ENCODE measurements at places on chromosomes 13 and 19.

DNA sequence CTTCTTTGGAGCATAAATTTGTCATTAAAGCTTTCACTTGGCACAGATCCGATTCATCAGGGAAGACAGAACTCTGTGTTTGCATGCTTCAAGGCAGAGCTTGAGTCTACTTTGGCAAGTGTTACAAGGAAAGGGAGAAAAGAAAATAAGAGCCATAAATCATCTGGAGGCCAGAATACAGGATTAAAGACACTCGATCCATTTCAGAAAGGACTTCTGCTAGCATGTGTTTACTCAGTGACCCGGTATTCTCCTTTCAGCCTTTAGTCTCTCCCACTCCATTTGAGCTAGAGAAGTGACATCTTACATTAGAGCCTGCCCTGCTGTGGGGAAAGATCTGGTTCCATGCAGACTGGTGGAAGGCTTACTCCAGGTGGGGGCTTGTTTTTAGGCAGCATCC is 306.4 kb downstream of the KLF5 start:
- no peak for DNase-seq

- no peak for DNase-seq
Observed at GRCh38 chr13:99133230-99133629, 67.4 kb upstream of the UBAC2 start.

- DNase-seq: no peak
Observed at GRCh38 chr13:34246511-34246910, 428.6 kb downstream of the RFC3 start.

GRCh38 chr13:97423300-97424045 is 10.5 kb upstream of the RAP2A start:
- no peak for DNase-seq

DNA sequence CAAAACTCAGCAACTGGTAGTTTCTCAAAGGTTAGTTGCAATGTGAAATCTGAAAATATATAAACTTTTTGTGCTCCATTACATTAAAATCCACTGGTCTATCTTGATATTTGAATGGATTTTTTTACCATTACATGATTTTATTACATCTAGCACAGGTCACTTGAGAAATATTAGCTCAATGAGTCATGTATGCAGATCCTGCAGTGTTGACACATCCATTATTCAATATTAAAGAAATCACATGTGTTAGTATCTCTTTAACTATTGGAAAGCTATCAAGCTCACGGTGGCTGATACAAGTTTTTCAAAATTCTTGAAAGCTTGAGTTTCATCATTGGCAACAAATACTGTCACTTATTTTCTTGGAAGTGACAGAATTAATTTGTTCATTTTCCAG is 373.9 kb upstream of the TSHZ3 start:
- DNase-seq: no peak

DNA sequence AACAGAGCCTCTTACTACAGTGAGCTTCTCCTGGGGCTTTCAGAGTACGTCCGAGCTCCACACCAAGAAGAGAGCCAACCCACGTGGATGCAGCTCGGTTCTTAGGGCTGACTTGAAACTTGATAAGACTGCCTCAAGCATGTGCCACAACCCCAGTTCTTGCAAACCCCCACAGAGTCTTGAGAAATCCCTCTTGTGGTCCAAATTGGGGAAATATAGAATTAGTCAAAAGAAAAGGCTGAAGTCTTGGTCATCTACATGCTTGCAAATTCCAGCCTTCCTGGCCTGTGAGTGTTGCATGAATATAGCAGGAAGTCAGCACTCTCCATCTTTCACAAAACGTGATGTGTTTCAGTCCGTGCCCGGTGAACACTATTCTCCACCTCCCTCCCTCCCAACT is 95.2 kb downstream of the GGACT start:
- DNase-seq: no peak

DNA sequence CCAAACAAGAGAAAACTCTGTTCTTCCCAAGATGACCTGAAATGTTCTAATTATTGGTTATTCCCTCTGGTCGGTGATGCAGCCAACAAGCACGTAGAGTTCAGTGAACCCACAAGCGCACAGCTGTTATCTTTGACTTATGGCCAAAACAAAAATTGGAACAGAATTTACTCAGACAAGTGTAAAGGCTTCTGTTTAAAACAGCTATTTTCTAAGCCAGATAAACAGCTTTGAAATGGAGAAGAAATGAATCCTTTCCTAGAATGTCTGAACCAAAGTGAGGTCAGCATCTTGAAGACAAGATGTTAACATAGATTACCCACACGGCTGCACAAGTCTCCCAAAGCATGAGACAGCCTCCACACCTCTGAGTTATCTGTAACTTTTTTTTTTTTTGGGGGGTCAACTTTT is 669.2 kb downstream of the DIAPH3 start:
- DNase-seq: no peak

- no peak for DNase-seq
Observed at GRCh38 chr19:821825-822503, at the start of gene PLPPR3. PLPPR3 (minus strand) TSS chr19:821955; CDS start chr19:821559, 396 bp downstream.

GRCh38 chr13:100106705-100107104 is 17.8 kb downstream of the PCCA start:
- no peak for DNase-seq

DNA sequence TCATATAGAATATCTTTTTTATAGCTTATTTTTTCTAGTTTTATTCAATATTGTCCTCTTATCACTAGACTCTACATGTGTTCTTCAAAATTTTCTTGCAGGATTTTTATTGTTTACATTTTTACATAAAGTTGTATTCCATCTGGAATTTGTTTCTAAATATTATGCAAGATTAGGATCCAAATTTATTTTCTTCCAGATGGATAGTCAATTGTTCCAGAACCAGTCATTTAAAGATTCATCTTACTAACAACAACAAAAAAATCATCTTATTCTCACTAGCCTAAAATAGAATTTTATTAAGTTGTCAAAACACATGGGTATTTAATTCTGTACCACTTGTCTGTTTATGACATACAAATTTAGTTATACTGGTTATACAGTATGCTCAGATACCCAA is 390.4 kb upstream of the GPC6 start:
- no peak for DNase-seq

- DNase-seq: no peak
Observed at GRCh38 chr19:824885-825284, 2.8 kb upstream of the AZU1 start.

GRCh38 chr19:40604647-40605215 is 3.6 kb downstream of the LTBP4 start:
- no peak for DNase-seq

GRCh38 chr13:40101708-40102359 is 446.4 kb downstream of the COG6 start:
- DNase-seq: no peak

GRCh38 chr19:16168465-16169081 is 4.8 kb downstream of the CIB3 start:
- DNase-seq: no peak

DNA sequence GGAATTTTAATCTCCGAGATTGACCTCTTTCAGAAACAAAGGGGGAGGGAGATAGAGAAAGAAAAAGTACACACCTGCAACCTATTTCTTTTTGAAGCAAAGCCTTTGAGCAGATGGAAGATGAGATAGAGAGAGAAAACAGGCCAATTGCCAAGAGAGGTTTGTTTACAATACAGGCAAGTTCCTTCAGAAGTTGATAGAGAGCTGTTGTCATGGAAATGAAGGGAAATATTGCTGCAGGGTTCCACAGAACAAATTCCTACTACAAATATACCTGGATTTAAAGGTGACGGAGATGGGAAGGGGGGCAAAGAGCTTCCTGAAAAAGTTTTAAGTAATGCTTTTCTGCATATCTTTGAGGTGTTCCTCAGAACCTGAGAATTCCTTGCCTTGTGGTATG is 388.4 kb downstream of the NDFIP2 start:
- DNase-seq: no peak

GRCh38 chr19:38399081-38399480 is 3.8 kb upstream of the FAM98C start:
- no peak for DNase-seq

GRCh38 chr13:112648101-112648500 is 41.7 kb upstream of the ATP11A start:
- no peak for DNase-seq

- DNase-seq: no peak
Observed at GRCh38 chr13:113881614-113882266, 17.9 kb upstream of the GAS6 start.

- no peak for DNase-seq
Observed at GRCh38 chr13:48533961-48534600, 1.2 kb upstream of the RCBTB2 start.

DNA sequence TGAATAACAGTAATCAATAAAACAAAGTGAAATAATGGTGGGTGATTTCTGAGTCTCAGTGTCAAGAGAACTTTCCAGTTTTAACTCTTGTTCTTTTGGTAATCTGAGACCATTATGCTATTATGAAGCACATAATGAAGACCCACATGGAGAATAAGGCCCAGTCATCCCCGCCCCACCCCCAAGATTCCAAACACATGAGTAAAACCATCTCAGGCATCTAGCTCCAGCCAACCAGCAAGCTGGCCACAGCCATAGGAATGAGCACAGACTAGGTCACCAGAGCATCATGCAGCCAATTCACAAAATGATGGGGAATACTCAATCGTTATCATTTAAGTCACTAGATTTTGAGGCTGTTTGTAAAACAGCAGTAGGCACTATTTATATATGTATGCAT is 1769.0 kb upstream of the PCDH20 start:
- DNase-seq: no peak

GRCh38 chr19:58551123-58551497 is 3.8 kb downstream of the CHMP2A start:
- DNase-seq: no peak

- DNase-seq: no peak
Observed at GRCh38 chr13:45702869-45703391, 810 bp downstream of the CBY2 start.

DNA sequence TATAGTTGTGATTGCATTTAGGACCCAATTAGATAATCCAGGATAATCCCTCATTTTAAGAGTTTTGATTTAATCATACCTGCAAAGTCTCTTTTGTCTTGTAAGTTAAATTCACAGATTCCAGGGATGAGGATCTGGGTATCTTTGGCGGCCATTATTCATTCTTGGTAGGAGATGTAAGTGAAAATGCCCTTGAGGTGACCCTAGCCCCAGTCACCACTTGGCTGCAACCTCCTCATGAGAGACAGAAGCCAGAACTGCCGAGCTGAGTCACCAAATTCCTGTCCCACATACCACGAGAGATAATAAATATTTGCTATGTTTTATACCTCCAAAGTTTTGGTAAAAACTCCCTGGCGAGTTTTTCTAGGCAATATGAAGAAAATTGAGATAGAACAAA is 389.4 kb downstream of the RFC3 start:
- no peak for DNase-seq

GRCh38 chr19:6527893-6528543 is 2.8 kb upstream of the TNFSF9 start:
- no peak for DNase-seq

DNA sequence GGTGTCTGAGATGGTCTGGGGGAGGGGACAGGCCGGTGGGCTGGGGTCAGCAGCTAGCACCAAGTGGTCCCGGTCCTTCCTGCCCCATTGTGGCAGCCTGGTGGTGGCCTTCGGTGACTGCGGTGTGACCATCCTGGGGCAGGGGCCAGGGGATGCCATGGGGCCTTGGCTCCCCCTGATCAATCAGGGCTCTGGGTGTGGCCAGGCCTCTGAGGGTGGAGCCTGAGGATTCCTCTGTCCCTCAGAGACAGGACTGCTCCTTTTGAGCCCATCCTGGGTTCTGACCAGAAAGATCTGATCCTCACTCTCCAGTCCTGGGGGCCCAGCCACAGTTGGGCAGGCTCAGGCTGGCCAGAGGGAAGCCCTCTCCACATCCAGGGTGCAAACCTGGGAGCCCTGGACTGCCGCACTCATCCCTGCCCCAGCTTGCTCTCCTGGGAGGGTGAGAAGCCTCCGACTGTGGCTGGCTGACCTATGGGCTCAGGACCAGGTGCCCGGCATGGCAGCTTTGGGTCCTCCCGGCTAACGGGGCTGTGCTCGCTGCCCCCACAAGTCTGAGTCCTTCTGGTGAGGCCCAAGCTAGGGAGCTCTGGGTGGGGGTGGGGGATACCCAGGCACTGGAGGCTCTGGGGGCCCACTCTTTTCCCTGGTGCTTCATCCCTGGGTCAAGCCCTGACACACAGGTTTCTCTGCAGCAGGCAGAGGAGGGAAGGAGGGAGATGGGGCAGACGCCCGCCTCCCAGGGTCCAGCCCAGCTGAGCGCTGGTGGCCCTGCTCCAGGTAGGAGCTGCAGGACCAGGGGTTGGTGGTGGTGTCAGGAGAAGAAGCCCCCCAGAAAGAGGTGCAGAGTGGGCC is 59.5 kb downstream of the IER2 start:
- no peak for DNase-seq

- DNase-seq: no peak
Observed at GRCh38 chr13:80642641-80643040, 301.7 kb upstream of the SPRY2 start.

DNA sequence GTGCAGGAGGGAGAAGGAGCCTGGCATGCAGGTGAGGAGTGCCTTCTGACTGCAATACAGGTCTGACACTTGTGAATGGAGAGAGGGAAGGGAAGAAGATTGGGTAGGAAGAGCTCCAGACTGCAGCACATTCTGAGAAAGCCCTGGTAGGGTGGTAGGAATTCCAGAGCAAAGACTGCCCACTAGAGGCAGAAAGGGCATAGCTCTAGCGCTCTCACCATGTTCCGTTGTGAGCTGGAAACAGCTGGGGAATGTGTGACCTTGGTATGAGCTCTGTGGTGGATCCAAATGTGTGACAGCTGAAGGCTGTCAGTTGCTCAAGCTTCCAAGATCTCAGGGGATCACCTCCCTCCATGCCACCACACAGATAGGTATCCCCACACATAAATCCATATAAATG is 2.9 kb upstream of the MTUS2 start:
- DNase-seq: no peak

DNA sequence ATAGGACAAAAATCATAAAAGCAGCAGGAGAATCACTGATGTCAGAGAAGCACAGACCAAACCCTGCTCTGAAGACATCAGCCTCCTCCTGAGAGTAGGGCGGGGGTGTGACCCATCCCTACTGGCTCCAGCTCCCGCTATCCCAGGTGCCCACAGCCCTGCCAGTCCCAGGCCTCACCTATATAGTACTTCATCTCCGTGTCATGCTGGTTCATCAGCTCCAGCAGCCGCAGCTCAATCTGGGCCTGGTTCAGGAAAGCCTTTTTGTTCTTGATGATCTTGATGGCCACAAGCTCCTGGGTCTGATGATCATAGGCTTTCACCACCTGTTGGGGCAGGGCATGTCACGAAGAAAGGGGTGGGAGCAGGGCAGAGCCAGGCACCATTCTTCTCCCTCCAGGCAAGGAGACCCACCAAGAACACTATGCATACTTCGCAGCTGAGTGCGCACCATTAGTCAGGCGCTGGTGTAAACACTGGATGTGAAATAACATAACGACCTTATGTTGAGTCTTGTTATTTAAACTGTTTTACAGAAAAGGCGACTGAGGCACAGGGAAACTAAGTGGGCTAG is 4.2 kb downstream of the DYRK1B start:
- DNase-seq: no peak

Data from stimulated activated CD4-positive, alpha-beta T cell treated with anti-CD3 and anti-CD28 coated beads, TNF-alpha, amount 100 ng/mL, for 1 hour (primary cell).